ENCODE measurements at places on chromosomes 2 and 18.

- peak; percentile 44 for DNase-seq
Observed at GRCh38 chr18:2970772-2971659, 41.9 kb downstream of the LPIN2 start.

- no peak for DNase-seq
Observed at GRCh38 chr18:50630895-50631294, 71.0 kb downstream of the MAPK4 start.

DNA sequence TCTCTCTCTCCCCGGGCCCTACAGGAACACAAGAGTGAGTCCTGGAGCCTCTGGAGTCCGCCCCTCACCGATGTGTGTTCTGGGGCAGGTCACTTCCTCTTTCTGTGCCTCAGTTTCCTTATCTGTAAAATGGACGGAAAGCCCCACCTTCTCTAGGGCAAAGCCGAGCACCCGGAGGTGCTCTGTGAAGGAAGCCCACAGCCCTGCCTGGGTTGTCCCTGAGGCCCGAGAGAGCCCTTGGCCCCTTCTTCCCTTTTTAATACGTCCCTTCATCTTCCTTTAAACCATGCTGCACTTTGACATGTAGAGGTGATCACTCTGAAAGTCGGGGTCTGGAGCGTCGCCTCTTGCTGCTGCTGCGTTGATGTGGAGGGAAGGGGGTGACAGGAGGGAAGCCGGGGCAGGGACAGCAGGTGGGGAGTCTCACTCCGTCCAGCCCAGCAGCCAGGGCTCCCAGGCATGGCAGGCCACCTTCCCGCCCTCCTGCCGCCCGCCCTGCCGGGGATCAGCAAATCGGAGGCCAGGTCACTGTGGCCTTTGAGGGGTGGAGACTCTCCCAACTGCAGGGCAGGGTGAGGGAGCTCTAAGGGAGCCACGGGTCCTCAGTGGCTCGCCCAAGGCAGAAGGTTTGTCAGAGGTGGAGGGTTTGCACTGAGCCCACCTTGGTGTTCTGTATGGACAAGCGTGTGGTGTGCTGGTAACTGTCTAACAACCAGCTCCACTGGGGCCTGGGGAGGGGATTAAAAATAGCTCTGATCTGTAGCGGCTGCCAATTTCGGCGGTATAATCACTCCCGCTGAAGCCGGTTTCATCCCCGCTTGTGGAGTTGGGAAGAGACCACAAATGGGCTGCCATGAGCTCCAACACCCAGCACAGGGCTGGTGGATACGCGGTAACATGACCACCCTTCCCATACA lies 135.9 kb upstream of the ID2 start:
- DNase-seq, result no peak

DNA sequence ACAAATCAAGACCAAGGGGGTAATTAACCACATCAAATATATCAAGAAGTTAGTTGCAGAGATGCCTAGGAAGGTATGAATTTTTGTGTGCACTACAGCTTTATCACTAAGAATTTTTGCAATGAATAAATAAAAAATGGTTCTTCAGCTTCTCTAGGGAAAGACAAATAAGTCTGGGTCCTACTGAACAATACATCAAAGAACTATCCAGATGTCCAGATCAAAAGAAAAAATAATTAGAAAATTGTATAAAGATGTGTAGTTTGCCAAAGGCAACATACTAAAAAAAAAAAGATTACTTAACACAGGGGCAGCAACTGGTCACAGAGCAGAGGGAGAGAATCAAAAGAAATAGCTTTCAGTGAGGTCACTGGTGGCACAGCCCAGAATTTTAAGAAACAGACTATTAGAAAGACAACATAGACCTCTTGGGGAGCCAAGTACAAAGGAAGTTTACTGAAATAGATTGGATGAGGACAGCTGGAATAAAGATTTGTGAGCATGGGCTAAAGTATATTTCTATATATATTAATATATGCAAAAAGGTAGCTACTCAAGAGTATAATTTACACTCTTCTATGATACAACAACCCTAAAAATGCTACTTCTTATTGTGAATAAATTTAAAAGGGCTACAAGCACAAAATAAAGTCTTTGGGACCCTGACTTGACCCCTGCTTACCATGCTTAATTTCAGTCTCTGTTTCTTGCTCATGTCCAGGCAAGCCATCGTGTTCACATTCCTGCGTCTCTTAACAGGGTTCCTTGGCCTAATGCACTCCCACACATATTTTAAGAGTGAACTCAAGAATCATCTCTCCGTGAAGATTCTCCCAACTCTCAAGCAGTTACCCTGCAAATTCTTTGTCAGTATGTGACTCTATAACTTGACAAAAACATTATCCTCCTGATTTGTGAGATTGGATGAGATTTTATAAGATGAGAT lies 99.0 kb upstream of the GRB14 start:
- DNase-seq, result no peak

GRCh38 chr18:59706499-59706898 lies 9.3 kb upstream of the CCBE1 start:
- no peak for DNase-seq

GRCh38 chr2:98452396-98453027 lies 7.9 kb downstream of the INPP4A start:
- DNase-seq, result no peak

- no peak for DNase-seq
Observed at GRCh38 chr2:221197225-221197856, 374.8 kb downstream of the EPHA4 start.

DNA sequence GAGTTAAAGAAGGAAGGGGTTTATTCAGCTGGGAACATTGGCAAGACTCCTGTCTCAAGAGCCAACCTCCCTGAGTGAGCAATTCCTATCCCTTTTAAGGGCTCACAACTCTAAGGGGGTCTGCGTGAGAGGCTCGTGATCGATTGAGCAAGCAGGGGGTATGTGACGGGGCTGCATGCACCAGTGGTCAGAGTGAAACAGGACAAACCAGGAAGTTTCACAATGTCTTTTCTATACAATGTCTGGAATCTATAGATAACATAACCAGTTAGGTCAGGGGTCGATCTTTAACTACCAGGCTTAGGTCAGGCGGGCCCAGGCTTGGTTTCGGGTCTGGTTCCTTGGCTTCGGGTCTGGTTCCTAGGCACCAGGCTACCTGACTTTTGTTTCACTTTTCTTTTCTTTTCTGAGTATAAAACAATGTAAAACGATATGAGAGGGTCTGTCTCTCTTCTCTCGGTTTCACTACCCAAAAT lies 30.1 kb upstream of the LIPG start:
- no peak for DNase-seq

- DNase-seq, result no peak
Observed at GRCh38 chr18:37975446-37975845, 409.8 kb upstream of the CELF4 start.

DNA sequence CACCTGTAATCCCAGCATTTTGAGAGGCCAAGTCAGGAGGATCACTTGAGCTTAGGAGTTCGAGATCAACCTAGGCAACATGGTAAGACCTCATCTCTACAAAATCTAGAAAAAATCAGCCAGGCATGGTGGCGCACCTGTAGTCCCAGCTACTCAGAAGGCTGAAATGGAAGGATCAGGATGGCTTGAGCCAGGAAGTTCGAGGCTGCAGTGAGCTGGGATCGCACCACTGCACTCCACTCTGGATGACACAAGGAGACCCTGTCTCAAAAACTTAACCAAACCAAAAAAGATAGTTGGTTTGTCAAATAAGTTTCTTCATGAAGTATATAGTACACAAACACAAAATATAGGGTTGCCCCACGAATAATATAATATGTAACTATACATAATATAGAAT lies 197.6 kb downstream of the DPP4 start:
- no peak for DNase-seq

- no peak for DNase-seq
Observed at GRCh38 chr2:230961091-230961491, 34.8 kb upstream of the SPATA3 start.

DNA sequence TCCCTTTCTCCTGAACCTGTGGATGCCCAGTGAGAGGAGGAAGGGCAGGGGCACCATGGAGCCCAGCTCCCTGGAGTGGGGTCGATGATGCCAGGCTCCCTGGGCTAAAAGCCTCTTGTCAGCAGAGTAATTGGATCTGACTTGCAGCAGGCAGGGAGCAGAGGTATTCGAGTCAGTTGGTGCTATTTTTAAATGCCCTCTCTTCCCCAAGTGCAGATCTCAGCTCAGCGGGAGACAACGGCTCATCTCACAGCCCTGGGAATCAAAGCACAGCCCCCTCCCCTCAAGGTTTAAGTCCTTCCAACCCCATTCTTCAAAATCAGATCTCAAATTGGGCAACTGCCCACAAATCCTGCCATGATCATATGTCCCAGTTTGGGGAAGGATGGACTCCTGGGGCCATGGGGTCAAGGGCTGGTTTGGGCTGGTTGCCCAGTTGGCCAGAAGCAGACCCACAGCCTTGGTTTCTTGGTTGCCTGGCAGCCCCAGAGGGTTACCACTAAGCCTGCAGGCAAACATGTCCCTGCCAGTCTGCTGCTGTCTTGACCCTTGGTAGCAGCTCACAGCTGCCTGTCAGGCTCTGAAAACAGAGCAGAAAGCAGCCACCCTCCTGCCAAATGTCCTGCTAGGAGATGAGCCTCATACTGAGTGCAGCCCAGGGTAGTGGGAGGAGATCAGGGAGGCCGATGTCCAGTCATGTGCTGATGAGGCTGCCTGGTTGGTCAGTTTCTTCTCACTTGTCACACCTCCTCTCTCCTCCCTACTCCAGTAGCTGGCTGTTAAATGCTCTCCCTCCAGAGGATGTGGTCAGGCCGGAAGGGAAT lies 244.9 kb downstream of the LOXHD1 start:
- no peak for DNase-seq

DNA sequence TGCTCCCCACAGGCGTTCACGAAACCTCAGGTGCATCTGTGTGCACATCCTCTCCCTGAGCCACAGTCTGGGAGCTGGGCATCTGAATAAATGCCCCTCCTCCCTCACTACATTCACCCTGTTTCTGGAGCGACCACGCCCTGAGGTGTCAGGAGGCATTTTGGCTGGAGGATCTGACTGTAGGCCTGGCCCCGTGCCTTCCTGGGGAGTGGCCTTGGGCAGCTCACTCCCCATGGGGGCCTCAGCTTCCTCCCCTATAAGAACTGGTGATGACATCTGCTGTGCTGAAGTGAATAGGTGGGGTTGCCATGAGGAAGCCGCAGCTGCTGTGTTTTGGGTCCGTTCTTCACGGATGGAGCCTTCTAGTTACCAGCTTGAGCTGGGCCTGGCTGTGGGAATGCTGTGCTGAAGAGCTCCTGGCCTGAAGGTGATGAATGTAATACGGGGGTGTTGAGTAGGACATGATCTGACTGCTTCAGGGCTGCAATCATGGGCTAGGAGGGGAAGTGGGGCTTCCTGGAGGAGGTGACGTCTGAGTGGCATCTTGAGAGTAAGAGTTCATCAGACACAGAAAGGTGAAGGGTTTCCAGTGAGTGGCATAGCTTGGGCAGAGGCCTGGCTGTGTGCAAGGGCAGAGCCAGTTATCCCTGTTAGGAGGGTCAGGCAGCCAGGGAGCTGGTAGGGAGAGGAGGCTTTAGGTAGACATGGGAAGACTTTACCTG lies 58.2 kb downstream of the GLI2 start:
- DNase-seq, result no peak

GRCh38 chr18:32081881-32082280 lies 9.8 kb upstream of the RNF138 start:
- DNase-seq, result no peak

GRCh38 chr2:73022024-73022568 lies 49.4 kb downstream of the SFXN5 start:
- no peak for DNase-seq

DNA sequence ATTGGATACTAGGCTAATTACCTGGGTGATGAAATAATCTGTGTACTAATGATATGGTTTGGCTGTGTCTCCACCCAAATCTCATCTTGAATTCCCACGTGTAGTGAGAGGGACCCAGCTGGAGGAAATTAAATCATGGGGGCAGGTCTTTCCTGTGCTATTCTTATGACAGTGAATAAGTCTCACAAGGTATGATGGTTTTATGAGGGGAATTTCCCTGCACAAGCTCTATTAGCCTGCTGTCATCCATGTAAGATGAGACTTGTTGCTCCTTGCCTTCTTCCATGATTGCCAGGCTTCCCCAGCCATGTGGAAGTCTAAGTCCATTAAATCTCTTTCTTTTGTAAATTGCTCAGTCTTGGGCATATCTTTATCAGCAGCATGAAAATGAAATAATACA lies 394.1 kb upstream of the SYT4 start:
- no peak for DNase-seq

DNA sequence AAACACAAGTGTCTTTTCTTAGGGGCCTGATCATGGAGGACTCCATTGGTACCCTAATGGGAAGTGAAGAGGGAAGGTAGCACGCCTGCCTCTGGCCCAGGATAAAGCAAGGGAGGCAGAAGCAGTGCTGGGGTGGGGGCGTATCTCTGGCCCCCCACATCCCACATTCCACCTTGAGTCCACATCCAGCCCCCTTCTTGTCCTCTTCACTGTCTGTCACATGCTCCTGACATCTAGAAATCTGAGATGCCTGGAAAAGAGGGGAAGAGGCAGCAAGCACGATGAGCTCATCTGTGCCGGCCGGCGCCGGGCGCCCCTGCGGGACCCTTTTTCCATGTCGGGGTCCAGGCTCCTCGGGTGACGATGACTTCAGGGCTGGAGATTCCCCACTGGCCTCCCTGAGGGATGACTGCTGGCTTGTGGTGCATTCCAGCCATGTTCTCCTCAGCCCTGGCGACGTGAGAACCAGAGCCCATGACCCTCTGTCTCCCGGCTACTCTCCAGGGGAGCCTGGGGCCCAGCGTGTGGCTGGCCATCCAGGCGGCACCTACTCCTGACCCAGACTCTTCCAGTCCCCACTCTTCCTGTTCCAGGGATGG lies 277.5 kb downstream of the DYSF start:
- no peak for DNase-seq

DNA sequence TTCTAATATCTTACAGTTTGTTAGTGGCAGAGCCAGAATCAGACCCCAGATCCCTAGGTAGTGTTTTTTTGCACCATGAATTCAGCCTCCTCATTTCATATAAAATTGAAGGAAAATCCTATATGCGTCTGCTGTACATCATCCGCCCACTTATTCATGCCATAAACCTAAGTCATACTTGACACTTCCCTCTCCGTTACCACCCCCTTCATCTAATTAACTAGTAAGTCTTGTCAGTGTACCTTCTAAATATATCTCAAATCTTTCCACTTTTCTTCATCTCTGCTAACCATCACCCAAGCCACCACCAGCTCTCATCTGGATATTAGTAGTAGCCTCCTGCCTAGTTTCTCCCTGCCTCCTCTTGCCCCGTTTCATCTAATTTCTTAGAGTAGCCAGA lies 248.7 kb upstream of the SIX3 start:
- no peak for DNase-seq

- DNase-seq, result no peak
Observed at GRCh38 chr2:60159519-60159918, 393.9 kb downstream of the BCL11A start.

GRCh38 chr18:48929941-48930713 lies 20.6 kb downstream of the SMAD7 start:
- no peak for DNase-seq

DNA sequence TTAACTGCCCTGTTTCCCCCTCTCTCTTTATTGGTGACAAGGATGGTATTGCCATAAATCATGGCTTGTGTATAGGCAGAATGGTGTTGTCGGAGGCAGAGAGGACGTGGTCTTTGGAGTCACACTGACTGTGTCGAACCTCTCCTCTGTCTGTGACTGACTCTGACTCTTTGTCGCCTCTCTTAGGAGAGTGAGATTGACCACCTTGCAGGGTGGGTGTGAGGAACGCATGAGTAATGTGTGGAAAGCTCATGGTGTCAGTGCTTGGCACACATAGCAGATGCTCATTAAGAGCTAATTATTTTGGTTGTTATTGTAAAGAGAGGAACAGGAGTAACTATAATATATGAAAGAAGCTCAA lies 145.6 kb downstream of the TTC27 start:
- DNase-seq, result no peak

Data from stimulated activated CD4-positive, alpha-beta T cell treated with anti-CD3 and anti-CD28 coated beads, TNF-alpha, amount 100 ng/mL, for 24 hours (primary cell).